ENCODE measurements at places on chromosomes 7 and 10.

DNA sequence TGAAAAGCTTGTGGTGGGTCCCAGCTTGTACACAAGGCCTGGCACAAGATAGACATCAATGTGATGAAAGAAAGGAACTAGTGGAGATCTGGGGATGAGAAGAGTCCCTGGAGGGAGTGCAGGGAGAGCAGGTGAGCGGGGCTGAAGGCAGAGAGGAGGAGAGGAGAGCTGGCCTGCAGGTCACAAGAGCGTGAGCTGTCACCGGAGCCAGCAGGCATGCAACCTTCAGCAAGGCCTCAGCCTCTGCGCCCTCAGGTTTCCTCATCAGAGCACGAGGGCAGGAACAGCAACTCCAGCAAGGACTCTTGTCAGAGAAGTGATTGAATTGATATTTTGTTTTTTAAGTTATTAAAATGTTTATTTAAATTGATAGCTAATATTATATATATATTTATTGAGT is 188.6 kb downstream of the CXCL12 start:
- no peak for DNase-seq

DNA sequence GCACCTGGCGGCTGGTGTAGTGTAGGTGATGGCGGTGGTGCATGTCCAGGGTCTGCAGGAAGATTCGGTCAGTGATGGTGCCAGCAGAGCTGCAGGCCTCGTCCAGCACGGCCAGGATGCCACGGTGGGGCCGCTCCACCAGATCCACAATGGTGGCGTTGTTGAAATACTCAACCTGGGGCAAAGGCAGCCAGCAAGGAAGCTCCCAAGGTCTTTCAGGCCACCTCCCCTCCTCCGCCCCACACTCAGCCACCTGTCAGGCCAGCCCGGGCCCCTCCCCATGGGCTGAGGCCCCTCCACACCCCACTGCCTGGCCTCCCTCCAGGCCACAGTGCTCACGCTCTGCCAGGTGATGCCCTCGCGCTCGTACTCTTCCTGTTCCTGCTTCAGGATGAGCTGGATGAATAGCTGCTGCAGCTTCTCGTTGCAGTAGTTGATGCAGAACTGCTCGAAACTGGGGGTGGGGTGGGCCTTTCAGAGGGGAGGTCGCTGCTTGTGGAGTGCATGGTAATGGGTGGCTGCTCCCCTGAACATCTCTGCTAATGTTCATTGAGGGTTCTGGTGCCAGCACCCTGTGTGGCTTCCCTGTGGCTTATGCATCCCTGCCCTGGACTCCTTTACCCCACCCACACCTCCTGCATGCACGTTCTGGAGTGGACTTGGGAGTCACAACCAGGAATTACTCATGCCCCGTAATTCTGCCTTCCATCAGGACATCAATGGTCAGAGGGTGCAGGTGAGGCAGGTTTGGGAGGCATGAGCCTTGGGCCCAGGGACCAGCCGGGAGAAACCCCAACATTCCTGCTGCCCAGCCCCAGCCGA is 8.9 kb downstream of the MYO1G start:
- no peak for DNase-seq

- no peak for DNase-seq
Observed at GRCh38 chr7:115410972-115411686, 489.2 kb downstream of the MDFIC start.

- no peak for DNase-seq
Observed at GRCh38 chr7:126803060-126803665, 449.6 kb downstream of the GRM8 start.

DNA sequence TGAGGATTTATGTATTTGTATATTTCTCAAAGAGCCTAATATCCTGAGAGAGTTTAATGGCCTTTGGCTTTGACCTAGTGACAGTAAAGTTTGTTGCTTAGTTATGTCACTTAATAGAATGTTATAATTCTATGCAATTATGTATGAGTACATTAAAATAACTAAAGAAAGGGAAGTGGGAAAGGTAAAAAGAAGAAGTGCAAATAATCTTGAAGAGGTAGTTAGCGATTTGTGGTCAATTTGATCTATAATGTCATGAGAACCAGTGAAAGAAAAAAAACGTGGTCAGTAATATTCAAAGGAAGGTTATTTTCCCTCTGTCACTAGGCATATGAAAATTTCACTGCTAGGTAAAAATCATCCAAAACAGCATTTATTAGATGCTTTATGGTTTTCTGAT is 143.4 kb upstream of the LSM8 start:
- DNase-seq, result no peak

GRCh38 chr10:17022466-17022825 is 107.2 kb downstream of the CUBN start:
- DNase-seq, result no peak
